ENCODE measurements at places on chromosomes 3 and 15. TPM values are rescaled to one million over a fixed set of nuclear protein-coding genes. Genes with fewer than 3 reads are reported as not detected.

DNA sequence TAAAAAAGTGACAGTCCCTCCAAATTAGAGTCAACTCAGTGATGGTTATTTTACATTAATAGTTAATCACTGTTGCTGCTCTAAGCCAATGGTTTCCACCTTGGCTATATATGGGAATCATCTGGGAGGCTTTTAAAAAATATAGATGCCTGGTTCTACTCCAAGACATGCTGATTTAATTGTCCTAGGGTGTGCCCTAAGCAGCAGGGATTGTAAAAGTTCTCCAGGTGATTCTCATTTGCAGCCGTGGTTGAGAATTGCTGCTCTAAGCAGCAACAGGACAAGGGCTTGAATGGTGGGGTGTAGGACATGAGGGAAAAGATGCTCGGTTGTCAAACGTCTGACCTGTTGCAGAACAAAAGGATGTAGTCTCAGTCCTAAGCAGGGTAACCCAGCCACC, 405.1 kb upstream of the MCTP2 start:
- no peak for DNase-seq

GRCh38 chr3:13424141-13424844, 4.2 kb upstream of the NUP210 start:
- no peak for DNase-seq

DNA sequence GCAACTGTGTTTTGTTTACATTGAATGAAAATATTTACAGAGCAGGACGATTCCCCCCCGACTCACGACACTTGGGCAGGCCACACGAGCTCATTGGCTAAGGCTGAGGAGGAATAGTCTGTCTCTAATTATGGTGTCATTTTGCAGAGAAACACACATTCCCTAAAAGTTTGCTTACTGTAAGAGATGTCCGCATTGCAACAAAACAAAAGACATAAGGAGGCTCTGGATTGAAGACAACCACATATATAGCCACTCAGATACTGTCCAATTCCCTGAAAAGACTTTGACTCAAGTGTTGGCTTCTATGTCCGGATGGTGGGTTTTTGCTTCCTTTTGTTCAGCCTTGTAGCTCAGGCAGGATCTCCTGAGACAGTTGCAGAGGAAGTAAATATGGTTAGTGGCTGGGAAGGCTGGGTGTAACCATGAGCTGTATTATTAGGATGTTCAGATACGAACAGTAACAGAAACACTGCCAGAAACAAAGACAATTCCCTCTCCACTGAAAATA, 170.4 kb downstream of the KLHL25 start:
- DNase-seq: peak; percentile 76

GRCh38 chr3:170560717-170561382, 25.0 kb downstream of the SLC7A14 start:
- DNase-seq: no peak

DNA sequence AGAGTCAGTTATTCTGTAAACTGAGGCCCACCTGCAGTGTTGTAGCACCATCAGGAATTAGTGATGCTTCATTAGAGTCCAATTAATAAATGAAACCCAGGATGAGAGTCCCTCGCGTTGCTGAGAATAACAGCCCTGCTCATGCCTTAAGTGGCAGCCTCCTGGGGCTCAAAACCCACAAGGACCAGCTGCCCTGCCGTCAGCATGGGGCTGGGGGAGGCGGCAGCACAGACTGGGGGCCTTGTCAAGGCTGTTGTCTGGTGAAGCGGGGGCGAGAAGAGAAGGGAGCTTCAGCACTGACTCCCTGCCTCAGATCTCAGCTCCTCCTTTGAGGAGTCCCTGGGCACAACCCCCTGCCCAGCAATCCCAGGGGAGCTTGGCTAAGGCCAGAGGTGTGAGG, 21.0 kb downstream of the CCDC33 start:
- DNase-seq: no peak

Gene DIPK2A
- 14.1 TPM for total RNA-seq

Gene CHAC1
- total RNA-seq: 2.9 TPM
